ENCODE measurements at places on chromosomes 1 and 21.

DNA sequence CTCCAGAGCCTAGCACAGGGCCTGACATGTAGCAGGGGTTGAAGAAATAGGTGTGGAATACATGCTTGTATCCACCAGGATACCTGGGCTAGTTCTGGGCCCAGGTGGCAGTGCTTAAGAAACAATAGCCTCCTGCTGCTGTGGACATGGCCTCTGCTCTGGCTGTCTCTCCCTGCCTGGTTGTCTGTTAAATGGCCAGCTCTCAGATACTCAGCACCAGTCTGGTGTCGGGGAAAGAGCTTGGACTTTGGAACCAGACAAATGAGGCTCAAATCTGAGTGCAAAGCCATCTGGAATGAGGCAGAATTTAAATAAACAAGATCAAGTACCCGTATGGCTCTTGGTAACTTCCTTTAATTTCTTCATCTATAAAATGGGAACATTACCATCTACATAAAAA, 31.5 kb downstream of the SESN2 start:
- DNase-seq, result no peak

GRCh38 chr1:53938136-53938830, 7.2 kb downstream of the IFT25 start:
- DNase-seq, result no peak

DNA sequence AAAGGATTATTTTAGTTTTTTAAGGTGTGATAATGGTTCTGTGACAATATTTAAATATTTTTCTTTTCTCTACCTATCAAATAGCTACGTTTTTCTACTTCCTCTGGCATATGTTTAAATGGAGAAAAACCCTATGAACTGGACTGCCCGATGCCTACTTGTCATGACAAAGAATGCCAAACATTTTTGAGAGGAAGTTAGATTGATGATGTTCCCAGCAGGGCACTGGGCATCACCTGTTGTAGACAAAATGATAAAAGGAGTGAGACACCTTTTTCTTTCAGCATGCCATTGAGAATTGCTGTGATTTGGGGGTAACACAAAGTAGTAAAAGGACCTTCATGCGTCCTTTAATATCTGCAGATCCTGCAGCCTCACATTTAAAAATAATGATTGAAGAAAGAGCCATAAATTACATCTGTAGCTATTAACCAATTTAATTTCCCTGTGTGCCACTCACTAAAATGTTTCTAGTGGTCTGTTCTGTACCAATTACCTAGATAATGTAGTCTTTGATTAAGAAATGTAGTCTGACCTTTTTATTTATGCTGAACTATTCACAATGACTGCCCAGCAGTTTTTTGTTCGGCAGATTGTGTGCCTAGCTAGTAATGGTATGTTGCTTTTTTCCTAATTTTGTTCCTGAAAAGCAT, 47.6 kb downstream of the RPL5 start:
- no peak for DNase-seq

DNA sequence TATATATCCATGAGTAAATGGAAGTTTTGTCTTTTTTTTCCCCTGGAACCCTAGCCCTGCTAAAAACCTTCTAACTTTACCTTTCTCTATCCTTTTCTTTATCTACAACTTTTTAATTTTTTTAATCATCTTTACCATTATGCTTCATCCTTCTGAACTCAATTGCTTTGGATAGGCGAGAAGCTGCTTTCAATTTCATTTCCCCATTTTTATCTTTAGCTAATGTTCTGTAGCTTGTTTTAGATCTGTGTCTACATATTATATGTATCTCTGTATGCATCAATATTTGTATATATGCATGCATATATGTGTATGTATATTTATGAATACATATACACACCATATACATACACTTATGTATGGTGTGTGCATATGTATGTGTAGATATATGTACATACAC, 57.4 kb downstream of the PTPRC start:
- no peak for DNase-seq

DNA sequence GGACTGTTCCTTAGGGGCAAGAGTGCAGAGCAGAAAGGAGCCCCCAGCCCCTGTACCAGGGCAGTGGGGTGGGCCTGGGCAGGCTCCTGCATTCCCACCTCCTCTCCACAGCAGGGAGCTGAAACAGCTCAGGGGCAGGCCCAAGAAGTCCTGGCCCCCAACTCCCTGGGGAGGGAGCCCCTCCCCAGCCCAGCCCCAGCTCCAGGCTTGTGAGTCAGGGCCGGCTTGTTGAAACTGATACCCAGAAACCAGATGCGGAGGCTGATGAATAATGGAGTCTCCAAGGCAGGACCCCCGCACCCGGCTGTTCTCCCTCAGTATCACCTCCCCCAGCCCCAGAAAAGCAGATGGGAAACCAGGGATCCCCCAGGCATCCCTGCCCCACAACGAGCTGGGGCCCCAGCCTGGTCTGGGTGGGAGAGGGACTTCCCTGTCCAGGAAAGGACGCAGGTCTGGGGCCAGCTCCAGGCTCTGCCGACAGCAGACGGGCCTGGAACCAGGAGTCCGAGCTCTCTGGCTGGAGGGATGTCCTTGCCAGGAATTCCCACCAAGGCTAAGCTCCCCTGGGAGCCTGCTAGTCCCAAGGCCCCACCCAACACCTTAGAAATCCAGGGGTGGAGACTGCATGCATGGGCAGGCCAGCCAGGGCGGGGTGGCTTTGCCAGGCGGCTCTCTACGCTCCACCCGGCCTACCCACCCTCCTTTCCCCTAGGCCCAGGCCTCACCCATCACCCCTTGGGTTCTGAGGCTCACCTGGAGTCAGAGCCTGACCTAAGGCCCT, 2.7 kb downstream of the PLEKHG5 start:
- no peak for DNase-seq

DNA sequence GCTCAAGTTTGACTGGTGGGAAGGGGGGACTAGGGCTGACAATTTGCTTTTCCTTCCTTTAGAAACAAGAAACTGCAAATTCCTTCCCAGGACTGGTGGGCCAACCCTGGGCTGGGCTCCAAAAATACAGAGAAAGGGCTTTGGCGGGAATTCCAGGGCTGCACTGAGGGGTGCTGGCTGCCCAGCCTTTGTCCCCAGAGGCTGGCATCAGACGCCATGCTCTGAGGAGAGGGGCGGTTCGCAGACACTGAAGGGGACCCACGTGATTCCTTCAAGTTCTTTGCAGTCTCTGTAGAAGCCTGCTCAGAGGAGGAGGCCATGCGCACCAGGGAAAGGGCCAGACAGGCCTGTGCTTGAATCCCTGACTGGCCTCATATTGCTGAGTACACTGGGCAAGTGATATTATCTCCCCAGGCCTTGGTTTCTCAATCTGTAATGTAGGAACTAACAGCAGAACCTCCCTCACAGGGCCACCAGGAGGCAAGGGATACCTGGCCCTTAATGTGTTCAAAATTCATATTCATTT, 119.5 kb downstream of the EPHB2 start:
- no peak for DNase-seq

DNA sequence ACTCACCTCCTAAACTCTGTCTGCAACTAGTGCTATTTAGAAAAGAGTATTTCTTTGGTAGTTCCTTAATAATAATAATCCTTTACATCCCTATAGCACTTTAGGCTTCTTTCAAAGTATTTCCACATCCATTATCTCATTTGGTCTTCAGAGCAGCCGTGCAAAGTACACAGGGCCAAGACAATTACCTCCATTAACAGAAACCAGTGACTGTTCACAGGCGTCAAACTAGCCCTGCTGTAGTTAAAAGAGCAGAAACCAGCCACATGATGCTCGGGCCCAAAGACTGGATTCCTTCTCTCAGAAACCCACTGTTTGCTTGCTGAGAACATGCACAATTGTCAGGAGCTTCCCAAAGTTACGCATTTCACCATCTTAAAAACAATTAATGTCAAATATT, 396.0 kb upstream of the DAB1 start:
- no peak for DNase-seq

DNA sequence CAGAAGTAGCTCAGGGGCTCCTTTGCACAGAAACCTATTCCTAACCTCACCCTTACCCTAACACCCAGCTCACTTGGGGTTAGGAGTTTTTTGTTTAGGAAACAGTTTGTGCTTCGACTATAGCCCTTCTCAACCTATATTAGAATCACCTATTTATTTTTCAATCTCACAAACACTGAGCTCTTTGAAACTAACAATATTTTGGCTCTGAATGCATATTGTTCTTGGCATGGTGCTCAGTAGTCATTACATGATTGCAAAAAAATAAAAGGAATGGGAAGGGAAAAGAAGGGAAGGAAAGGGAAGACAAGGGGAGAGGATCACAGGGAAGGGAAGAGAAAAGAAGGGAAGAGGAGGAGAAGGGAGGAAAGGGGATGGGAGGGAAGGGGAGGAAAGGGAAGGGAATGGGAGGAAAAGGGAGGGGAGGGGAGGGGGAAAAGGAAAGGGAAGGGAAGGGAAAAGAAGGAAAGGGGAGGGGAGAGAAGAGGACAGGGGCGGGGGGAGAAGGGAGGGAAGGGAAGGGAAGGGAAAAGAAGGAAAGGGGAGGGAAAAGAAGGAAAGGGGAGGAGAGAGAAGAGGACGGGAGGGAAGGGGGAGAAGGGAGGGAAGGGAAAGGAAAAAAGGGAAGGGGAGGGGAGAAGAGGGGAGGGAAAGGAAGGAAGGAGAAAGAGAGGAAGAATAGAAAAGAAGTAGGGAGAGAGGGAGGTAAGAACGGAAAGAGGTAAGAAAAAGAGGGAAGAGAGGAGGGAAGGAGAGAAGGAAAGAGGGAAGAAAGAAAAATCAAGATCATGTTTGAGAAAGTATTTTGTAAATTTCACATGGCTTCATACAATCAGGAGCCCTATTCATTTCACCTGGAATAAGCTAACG, 484.1 kb upstream of the NFIA start:
- DNase-seq, result no peak

- DNase-seq, result peak; percentile 64
Measured at GRCh38 chr1:156705918-156706656, 704 bp upstream of the CRABP2 start.

DNA sequence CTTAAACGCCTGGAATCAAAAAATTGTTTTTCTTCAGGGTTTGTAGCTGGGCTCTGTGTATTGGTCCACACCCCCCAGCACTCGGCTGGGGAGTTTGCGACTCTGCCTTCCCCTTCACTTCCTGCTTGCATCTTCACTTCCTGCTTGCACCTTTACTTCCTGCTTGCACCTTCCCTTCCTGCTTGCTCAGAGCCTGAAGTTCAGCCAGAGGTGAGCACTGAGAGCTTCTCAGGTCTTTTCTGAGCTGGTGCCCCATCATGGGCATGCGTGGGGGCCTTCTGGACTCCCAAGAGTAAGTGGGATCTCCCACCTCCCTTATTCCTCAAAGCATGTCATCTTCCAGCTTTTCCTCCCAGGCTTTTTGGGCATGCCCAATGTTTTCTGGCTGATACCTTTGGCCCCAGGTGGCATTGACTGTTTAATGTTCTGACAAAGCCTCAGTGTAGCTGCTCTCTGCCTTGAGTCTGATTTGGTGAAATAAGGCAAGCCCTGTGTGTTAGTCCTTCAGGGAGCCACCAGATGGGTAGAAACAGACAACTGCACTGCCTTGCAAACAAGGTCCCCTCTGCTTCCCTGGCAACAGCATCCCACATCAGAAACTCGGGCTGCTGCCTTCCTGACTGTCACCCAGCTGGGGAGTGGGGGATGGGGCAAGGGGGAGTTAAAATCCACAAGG, 3.5 kb downstream of the KRTAP10-2 start:
- DNase-seq, result peak; percentile 64

- DNase-seq, result no peak
Measured at GRCh38 chr1:224203243-224204016, 20.4 kb downstream of the DEGS1 start.

- DNase-seq, result no peak
Measured at GRCh38 chr21:26759731-26760130, 85.5 kb downstream of the ADAMTS1 start.

- no peak for DNase-seq
Measured at GRCh38 chr1:236173174-236173767, 30.9 kb downstream of the GPR137B start.

- no peak for DNase-seq
Measured at GRCh38 chr1:235843461-235843961, 23.2 kb downstream of the LYST start.

DNA sequence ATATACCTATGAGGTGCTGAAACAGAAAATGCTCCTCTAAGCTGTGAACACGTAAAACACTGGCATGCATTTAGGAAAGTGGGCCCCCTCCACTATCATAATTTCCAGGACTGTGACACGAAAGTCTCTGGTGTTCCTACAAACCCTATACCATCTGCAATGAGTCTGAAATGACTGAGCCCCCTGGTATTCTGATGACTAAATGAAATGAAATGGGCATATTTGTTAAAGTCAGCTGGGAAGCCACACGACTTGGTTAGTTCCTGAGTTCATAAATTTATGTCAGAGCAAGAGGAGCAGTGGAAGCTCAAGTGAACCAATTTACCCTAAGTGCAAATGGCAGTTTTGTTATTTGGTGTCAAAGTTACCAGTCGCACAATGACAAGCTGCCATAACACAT, 182.3 kb downstream of the KCTD3 start:
- DNase-seq, result no peak

DNA sequence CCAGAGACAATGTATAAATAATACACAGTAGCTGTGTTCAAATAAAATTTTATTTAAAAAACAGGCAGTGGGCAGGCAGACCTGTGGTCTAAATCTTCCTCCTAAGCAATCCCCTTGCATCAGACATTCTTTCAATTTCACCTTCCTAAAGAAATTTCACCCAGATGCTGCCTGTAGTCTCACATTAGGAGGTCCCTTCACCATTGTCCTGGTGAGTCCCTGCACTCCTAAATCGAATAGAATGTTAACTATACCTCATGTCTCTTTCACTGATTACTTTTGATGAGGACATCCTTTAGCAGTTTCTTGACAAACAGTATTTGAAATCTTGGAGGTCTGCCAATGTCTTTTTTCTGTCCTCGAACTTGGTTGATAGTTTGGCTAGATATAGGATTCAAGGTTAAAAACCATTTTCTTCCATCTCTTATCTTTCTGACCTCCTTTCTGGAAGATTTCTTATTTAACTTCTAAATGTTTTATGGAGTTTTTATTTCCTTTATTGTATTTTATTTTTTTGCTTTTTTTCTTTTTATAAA, 77.5 kb downstream of the LPGAT1 start:
- DNase-seq, result no peak

GRCh38 chr1:90074970-90075391, 80.1 kb downstream of the ZNF326 start:
- DNase-seq, result no peak

DNA sequence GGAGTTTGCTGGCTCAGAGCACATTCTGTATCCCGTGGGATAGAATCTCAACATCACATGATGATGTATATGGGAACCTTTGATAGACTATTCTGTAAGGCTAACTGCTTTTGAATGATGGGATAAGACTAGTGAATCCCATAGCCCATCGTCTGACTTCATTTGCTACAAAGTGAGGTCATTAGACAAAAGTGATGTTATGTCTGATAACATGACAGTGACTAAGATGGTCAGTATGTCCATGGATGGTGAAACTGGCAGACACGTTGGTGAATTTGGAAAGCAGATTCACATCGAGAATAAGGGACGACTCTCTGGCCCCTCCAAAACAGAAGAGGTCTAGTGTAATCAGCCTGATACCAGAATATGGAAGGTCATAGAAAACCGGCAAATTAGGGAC, 108.4 kb downstream of the HHAT start:
- DNase-seq, result no peak

DNA sequence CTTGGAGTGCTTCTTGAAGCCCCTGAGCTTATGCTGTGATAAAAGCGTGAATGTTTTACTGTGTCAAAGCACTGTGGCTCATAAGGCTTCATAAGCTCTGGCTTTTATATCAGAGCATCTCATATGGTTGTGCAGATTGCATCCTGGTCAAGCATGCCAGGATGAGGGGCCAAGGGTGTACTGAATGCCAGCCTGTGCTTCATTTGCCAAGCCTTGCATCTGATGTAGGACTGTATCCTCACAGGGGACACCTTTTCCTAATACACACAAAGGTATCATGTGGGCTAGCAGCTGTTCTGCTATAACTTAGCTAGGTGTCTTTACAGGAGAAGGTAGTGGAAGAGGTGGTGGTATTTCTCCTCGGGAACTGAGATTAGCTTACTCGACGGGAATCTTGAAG, 134.7 kb downstream of the ST6GALNAC3 start:
- no peak for DNase-seq
